ENCODE measurements at places on chromosomes 7 and 10.

DNA sequence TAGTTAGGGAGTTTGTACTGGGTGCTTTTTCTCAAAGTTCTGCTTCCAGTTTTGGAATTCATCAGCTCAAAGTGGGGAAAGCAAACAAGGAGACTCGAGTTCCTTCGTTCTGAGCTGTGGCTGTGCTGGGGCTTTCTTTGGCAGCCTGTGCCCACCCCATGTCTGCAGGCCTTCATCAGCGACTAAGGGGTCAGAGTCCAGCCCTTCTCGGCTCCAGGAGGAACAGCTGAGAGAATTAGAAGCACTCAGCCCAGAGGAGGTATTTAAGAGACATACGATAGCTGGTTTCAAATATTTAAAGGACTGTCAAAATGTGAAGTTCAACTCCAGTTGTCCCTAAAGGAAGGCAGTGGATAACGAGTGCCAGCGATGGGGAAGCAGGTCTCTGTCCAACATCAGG lies 41.3 kb downstream of the SH3PXD2A start:
- no peak for DNase-seq

DNA sequence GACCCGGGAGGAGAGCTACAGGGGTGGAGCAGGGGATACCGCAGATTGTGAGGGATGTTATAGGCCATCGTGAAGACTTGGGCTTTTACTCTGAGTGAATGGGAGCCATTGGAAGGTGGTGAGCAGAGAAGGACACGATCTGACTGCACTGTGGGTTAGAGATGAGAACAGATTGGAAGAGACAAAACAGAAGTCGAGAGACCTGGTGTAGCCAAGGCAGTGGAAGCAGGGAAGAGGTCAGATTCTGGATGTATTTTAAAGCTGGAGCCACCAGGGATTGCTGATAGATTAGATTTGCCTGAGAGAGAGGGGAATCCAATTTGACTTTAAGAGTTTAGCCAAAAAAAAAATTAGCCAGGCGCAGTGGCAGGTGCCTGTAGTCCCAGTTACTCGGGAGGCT lies 21.6 kb upstream of the EEPD1 start:
- no peak for DNase-seq

DNA sequence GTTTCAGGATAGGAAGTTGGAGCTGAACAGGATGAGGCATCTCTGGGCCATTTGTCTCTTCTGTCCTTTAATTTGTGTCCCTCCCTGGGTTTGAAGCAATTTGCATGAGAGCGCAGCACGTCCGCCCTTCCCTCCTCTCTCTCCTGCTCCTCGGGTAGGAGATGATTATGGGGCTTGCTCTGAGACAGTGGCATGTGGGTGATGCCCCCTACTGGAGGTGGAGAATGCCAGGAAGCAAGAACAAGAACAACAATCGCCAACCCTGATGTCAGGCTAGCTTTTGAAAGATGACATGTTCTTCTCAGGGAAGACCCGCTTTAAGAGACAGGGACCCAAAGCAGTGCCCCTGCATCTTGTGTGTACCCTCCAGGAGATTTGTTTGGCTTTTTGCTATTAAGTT lies 63.9 kb upstream of the LOXL4 start:
- DNase-seq, result no peak

GRCh38 chr7:81705206-81705605 lies 64.6 kb downstream of the HGF start:
- DNase-seq, result no peak

DNA sequence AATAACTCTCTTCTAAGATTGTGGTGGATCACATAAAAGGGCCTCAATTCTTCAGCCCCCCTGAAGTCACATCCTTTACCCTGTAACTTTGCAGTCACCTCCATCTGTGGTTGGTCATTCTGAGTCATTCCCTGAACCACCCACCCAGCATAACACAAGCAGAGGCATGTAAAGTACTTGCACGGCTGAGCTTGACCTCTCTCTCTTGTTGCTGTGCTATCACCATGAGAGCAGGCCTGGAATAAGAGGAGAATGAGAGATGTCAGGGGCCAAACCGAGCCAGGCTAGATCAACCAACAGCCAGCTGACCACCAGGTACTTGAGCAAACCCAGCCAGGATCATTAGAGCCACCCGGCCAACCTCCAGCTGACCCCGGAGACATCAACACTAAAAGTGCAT lies 13.5 kb upstream of the STK17A start:
- DNase-seq, result no peak

- DNase-seq, result no peak
Measured at GRCh38 chr10:86371691-86372090, 5.1 kb upstream of the GRID1 start.

GRCh38 chr7:66313886-66314568 lies 108.9 kb downstream of the TPST1 start:
- DNase-seq, result no peak

GRCh38 chr7:159212226-159212625 lies 67.6 kb upstream of the VIPR2 start:
- no peak for DNase-seq

- no peak for DNase-seq
Measured at GRCh38 chr7:42960762-42961161, 28.6 kb downstream of the MRPL32 start.

GRCh38 chr7:85554236-85555178 lies 367.7 kb upstream of the SEMA3D start:
- DNase-seq, result peak; percentile 37

All from testis (tissue), 5 donors.